NCI-H1092 treated with DMSO at 0.1 percent for 48 hours (cell line): ENCODE measurements at places on chromosomes 5 and 9.

- DNase-seq, result no peak
Observed at GRCh38 chr9:33233626-33234342, 6.2 kb upstream of the SPINK4 start.

DNA sequence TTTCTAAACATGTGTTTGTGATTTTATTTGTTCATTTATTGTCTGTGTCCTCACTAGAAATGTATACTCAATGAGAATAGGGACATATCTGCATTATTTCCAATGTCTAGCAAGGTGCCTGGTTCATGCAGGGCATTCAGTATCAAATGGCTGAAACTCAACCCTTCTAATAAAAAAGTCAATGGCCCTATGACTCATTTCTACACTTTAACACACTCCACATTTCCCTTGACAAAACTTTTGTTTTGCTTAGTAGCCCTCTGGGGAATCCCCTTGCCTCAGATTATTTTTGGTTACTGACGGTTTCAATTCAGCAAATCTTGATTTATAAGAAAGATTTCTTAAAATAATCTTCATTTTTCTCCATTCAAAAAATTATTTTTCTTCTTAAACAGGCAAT lies 206.0 kb upstream of the DMRTA1 start:
- no peak for DNase-seq

DNA sequence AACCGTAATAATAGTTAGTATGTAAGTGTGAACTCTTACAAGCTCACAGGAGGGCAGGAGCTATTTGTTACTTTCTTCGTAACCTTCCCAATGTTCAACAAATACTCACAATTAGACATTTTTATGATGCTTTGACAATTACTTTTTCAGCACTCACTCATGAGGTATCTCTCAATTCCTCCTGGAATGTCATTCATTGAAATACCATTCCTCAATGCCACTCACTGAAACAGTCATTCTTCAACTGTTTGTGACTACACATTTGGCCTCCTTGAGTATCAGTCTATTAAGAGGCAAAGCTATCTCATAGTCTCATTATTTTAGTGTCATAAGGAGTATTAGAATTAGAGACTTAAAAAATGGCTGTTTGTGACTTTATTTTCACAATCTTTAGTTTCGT lies 734.1 kb upstream of the DMAC1 start:
- no peak for DNase-seq

DNA sequence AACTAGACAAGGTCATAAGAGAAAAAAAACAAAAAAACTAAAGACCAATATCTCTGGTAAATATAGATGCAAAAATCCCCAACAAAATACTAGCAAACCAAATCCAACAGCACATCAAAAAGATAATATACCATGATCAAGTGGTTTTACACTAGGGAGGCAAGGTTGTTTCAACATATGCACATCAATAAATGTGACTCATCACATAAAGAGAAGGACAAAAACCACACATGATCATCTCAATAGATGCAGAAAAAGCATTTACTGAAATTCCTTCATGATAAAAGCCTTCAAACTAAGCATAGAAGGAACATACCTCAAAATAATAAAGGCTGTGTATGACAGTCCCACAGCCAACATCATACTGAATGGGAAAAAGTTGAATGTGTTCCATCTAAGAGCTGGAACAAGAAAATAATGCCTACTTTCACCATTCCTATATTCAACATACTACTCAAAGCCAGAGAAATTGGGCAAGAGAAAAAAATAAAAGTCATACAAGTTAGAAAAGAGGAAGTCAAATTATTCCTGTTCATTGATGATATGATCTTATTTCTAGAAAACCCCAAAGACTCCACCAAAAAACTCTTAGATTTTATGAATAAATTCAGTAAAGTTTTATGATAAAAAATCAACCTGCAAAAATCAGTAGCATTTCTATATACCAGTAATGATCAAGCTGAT lies 72.2 kb upstream of the FAM169A start:
- no peak for DNase-seq

DNA sequence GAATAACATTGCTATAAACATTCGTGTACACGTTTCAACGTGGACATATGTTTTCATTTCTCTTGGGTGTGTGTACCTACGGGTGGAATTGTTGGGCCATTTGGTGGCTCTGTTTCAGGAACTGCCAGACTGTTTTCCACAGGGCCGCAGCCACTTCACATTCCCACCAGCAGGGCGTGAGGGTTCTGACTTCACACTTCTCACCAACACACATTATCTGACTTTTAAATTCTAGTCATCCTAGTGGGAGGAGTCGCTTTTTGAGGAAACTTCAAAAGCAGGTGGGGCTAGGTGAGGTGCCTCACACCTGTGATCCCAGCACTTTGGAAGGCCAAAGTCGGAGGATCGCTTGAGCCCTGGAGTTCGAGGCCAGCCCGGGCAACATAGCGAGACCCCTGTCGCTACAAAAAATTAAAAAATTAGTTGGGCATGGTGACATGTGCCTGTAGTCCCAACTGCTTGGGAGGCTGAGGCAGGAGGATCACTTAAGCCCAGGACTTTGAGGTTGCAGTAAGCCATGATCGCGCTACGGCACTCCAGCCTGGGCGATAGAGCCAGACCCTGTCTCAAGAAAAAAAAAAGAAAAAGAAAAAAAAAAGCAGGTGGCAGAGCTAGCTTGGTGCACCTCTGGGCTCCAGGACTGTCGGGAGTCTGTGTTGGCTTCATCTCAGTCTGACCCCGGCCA lies 28.5 kb downstream of the TSPAN17 start:
- no peak for DNase-seq

GRCh38 chr5:178349075-178349511 lies 116.5 kb upstream of the PHYKPL start:
- DNase-seq, result no peak

DNA sequence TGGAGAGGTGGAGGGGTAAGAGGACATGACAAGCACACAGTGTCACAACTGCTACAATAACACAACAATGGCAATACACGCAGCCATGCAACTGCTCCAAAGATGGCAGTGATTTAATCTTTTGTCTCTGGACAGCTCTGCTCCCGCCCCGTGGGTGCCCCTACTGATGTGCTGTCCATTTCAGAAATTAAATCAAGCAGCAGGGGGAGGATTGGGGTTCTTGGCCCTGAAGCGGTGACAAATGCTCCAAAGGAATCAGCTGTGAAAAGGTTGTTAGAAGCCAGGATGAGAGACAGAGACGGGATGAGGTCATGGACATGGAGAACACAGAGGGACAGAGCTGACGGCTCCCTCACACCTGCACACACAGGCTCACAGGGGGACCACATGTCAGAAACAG lies 22.6 kb downstream of the CNTFR start:
- no peak for DNase-seq

GRCh38 chr9:89593727-89594427 lies 10.9 kb upstream of the GADD45G start:
- no peak for DNase-seq
